Naive thymus-derived CD4-positive, alpha-beta T cell (primary cell): ENCODE measurements at places on chromosomes 1 and 21.
A peak's percentile ranks its signal among the peaks of the same experiment; 100 is the strongest.

DNA sequence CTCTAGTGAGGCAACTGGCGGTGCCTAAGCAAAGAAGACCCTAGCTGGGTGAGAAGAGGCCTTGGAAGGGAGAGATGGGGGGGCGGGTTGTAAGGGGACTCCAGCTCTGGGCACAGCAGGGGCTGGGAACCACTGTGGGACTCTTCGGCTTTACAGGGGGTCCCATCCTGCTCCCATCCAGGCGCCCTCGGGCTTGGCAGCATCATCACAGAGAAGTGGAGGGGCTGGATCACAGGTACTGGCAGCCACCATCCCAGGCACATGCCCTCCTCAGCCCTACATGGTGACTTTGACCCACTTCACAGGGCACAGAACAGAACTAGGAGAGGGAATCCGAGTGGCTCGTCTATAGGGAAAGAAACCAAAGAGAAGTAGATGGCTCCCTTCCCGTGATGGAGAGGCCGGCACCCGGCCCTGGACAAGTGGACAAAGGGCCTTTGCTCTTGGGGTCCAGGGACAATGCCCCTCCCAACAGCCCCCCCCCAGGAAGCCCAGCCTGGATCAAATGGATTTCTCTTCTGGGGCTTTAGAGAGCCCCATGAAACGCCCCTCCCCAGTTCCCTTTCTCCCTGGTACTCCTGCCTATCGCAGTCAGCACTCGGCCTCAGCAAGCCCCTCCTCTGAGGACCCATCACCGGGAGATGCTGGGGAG, 54.0 kb upstream of the ECE1 start:
- no peak for DNase-seq

- no peak for DNase-seq
Observed at GRCh38 chr1:218351391-218352074, 6.4 kb downstream of the TGFB2 start.

GRCh38 chr21:45153358-45154318, 79.3 kb downstream of the ADARB1 start:
- no peak for DNase-seq

DNA sequence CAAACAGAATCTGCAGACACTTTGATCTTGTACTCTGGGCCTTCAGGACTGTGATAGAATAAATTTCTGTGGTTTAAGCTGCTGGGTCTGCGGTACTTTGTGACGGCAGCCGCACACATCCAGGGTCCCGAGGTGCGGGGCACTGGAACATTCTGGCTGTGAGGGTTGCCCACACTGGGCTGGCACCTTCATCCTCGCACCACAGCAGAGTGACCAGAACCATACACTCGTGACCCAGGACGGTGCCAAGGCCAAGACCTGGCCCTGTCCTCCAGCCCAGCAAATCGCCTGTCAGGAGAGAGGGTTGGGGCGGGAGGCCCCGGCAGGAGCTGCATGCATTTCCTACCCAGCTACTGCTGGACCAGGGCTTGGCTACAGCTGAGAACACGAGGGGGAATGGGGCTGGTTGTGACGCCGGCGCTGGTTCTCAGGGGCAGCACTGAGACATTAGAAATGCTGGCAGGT, 2.6 kb upstream of the FTCD start:
- DNase-seq, result no peak

GRCh38 chr1:191533254-191533653, 625.0 kb upstream of the RGS18 start:
- no peak for DNase-seq

DNA sequence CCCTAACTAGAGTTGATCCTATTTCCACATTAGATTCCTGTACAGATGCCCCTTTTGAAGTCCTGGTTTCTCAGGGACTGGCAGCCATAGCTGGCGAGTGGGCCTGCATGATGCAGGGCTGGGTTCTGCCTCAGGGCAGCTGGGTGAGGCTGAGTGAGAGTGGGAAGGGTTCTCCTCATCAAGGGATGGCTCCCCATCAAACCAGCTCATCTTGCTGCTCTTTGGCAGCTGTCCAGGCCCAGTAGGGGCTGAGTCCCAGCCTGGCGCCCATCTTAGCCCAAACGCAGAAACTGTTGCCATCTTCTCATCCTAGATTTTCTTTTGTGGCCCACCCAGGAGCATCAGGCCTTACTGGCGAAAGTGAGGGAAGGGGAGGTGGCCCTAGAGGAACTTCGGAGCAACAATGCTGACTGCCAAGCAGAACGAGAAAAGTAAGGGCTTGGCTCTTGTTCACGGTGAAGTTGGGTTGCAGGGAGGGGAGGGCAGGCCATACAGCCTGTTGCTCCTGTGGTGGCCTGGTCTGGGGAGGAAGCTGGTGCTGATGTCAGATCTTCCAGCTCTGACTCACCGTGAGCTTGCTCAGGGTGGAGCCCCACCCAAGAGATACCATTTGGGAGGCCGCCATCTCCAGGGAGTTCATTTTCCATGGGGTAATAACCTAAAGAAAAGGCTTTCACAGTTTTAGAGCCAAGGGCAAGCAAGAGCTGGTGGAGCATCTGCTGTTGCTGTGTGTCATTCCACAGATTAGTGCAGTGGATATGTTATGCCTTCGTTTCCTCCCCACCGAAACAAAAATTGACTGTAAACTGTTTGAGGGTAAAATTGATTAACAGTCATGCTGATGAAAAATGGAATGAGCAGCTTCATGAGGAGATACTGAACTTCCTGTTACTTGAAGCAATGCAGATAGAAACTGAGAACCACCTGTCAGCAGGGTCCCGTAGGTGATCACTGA, 34.7 kb downstream of the TUFT1 start:
- no peak for DNase-seq

GRCh38 chr1:58447886-58448285, 98.6 kb downstream of the OMA1 start:
- DNase-seq, result no peak

- no peak for DNase-seq
Observed at GRCh38 chr1:61337441-61337951, 255.1 kb downstream of the NFIA start.

GRCh38 chr1:113146242-113147072, 73.5 kb downstream of the LRIG2 start:
- DNase-seq, result peak; percentile 17

- DNase-seq, result no peak
Observed at GRCh38 chr1:66211521-66211920, 322.4 kb upstream of the SGIP1 start.

DNA sequence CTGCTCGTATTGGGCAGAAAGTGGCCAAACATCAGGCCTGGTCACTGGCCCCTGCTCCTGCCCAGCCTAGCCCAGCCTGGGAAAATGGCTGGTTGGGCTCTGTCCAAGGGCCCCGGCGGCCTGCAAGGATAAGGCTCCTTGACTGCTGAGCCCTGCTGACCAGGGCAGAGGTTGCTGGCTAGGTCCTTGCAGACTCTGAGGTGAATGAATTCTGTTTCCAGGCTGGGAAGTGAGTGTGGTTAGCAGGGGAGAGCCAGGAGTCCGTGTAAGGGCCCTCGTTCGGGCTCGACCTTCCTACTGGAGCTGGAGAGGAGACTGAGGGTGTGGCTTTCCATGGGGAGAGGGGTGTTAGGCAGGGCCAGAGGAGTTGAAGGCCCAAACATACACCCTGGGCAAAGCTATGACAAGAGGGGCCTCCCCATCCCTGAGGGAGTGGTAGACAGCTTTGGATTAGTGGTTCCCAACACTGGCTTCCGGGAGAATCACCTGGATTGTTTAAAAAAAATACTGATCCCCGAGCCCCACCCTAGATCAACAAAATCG, 20.6 kb downstream of the CSF1 start:
- DNase-seq, result no peak

GRCh38 chr1:82778612-82779011, 977.9 kb downstream of the ADGRL2 start:
- no peak for DNase-seq

DNA sequence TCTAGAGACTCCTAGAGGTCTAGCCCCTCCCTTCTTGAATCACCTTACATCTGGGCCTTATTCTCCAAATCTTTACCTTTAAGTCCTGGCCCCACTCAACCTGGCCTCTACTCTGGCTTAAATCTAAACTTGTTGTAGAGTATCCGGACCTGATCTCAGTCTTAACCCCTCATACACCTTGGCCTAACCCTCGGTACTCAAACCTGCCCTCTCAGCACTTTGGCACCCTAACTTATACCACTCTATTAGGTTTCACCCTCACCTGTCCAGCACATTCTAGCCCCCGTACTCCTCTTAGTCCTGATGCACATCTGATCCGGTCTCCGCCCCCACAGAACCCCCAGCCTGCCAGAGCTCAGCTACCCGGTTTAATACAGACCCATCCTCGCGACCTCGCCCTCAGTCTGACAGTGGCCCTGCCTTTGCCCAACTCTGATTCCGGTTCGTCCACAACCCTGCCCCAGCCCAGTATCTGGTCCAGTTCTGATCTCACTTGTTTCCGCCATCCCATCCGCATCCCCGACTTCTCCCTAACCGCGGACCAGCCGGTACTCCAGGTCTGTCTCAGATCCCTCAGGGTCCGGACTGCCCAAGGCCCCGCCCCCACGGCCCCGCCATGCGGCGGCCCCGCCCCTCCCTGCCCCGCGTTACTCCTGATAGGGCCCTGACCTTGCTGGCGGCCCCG, 1.5 kb downstream of the TRIM62 start:
- DNase-seq, result no peak

GRCh38 chr1:43931711-43932660, 1.6 kb upstream of the ARTN start:
- no peak for DNase-seq

DNA sequence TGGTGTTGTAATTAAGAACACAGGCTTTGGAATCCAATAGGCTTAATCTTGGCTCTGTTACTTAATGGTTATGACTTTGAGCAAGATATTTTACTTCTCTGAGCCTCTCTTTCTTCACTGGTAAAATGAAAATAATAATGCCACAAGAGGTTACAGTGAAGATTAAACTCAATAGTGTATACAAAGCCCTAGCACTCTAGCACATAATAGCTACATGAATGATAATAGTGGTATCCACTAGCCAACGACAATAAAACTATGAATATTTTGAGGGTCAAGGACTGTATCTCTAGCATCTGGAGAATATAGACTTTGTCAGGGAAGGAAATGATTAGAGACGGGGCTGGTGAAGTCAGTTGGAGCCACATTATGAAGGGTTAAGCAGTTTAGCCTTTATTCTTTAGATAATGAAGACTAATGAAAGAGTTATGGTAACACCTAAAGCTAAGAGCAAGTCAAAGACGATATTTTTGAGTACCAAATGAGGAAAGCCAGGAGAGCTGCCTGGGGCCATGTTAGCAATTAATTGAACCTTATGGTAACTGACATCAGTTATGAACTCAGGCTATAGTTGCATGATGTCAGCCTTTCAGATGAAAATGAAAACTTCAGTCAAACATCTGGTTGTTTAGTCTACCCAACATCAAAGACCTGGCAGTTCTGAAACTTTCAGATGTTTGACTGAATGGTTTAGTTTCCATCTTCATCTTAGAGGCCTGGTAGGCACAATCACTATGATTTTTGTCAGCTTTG, 32.8 kb upstream of the RNF11 start:
- DNase-seq, result no peak

- no peak for DNase-seq
Observed at GRCh38 chr1:233620065-233620464, 6.2 kb downstream of the KCNK1 start.

- DNase-seq, result no peak
Observed at GRCh38 chr1:170765712-170766330, 101.9 kb downstream of the PRRX1 start.

DNA sequence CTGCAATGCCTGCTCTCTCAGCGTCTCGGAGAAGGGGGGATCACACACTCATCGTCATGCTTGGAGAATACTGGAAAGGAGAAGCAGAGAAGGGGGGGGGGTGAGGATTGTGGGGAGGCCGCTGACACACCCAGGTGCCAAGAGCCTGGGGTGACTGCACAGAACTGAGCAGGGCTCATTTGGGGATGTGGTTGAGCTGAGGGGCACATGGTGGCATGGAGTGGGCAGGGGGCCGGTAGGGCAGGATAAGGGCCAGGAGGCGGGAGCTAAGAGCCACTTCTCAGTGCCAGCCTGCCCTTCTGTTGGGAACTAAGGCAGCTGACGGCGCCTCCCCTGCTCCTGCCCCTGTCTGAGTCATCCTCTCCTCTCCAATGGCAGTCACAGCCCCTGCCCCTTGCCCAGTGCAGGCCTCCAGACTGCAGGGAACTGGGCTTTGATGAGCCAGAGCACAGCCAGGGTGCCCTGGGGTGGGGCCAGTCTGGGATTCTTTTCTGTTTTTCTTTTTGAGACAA, 27.2 kb downstream of the MRPL37 start:
- no peak for DNase-seq

DNA sequence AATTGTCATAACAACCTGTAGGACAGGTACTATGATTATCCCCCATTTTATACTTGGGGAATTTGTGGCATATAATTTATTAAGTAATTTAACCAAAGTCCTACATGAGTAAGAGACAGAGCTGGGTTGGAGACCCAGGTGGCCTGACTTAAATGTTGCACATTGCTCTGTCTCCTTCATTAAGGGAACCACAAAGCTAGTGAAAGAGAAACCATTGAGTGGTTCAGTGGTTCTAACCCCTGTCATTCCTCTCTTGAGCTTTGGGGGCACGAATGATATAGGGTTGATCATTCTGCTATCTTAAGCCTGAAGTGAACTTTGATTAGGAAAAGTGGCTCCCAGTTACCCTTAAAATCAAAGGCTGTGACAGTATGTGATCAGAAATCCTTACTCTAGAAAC, 5.3 kb upstream of the MAP3K7CL start:
- DNase-seq, result no peak

DNA sequence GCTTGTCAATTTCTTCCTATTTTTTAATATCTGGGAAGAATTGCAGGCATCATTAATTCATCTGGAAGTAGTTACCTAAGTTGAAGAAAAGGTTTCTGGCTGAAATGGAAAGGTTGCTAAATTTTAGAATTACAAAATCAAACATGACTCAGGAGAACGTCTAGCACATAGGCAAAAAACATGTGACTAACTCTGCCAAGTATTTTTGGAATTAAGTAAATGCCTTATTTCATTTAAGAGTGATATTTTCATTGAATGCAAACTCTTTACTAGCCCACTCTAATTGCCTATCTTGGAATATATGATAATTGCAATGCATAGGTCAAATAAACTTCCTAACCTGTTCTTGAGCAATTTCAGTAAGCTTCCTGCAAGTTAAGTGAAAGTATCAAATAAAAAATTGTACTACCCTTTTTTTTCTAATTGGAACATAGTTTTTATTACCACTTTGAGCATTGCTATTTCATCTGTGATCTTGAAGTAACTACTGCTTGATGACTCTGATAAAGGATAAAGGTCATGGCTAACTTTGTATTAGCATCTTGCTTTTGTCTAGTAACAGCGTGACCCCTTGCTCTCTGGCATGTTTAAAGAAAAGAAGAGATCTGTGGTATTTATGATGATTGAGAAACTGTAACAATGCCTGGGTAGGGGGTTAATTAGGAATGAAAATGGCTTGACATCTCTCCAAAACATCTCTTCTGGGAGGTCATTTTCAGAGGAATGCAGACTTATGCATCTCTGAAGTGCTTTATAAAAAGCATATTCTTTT, 208.3 kb upstream of the NCAM2 start:
- DNase-seq, result no peak

- DNase-seq, result no peak
Observed at GRCh38 chr1:232084584-232085223, 458.1 kb downstream of the DISC1 start.
